ENCODE measurements at places on chromosomes 6 and 20. TPM values are rescaled to one million over a fixed set of nuclear protein-coding genes. Genes with fewer than 3 reads are reported as not detected.

DNA sequence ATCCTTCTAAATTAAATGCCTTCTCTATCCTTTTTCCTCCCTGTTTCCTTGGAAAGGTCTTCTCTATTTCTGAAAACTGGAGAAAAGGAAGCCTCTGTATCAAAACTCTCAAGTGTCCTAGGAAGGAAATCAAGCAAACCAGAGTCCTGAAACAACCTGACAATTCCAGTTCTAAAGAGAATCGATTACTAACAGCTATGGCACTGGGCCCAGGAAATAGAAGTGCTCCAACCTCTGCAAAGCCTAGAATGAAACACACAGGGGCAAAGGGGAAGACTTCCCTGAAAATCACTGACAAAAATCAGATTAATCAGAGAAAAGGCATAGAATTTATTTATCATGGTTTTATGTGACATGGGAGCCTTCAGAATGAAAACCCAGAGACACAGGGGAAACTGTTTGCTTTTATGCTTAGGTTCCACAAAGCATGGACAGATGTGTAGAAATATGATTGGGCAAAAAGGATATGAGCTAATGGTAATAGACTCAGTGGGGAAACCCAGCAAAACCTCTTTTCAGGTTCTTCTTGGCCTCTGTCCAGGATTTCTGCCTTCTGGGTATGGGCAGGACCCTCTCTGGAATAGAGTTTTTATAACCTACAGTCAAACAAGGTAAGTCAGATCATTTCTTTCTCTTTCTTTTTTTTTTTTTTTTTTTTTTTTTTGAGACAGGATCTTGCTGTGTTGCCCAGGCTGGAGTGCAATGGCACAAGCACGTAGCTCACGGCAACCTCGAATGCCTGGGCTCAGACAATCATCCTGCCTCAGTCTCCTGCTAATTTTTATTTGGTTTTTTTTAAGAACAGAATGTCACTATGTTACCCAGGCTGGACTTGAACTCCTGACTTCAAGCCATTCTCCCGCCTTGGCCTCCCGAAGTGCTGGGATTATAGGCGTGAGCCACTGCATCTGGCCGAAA is 91.7 kb downstream of the CD24 start:
- DNase-seq: no peak

DNA sequence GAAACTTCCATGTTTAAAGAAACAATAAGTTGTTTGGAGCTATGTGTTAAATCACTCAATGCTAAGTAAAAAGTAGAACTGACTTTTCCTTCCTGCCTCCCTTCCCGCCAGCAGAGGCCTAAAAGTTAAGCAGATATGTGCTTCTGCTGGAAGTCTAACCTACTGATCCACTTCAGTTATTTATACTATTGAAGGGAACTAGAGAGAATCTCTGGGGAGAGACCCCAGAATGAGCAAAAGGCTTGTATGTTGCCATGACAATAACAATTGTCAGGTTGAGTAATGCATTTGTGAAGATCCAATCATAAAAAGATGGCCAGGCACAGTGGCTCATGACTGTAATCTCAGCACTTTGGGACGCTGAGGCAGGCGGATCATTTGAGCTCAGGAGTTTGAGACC is 24.7 kb downstream of the MGME1 start:
- no peak for DNase-seq

- no peak for DNase-seq
Measured at GRCh38 chr20:3084283-3084985, at the start of gene AVP. Gene AVP (minus strand): TSS chr20:3084724. CDS start chr20:3084674, 50 bp downstream.

- no peak for DNase-seq
Measured at GRCh38 chr20:51160821-51161220, 137.9 kb upstream of the KCNG1 start.

DNA sequence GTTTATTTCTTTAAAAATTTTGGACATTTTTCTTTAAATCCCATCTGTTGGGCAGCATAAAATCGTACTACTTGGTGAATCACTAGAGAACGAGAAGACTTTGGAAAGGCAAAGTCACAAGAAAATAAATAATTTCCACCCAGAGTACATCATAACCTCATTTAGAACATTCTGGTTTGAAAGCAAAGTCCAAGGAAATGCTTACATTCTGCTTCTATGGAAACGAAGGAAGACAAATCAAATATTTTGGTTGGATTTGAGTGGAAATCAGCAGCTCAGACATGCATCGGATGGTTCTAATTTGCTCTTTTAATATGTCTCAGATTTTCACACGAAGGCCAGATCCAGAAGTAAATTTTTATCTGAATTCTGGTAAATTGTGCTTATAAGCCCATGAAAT is 60.7 kb upstream of the LTV1 start:
- no peak for DNase-seq

SPATA25 gene
- total RNA-seq: 5.9 TPM

Data from hematopoietic multipotent progenitor cell (in vitro differentiated cells).